Effector memory CD8-positive, alpha-beta T cell (primary cell): ENCODE measurements at places on chromosomes 6 and 20.

DNA sequence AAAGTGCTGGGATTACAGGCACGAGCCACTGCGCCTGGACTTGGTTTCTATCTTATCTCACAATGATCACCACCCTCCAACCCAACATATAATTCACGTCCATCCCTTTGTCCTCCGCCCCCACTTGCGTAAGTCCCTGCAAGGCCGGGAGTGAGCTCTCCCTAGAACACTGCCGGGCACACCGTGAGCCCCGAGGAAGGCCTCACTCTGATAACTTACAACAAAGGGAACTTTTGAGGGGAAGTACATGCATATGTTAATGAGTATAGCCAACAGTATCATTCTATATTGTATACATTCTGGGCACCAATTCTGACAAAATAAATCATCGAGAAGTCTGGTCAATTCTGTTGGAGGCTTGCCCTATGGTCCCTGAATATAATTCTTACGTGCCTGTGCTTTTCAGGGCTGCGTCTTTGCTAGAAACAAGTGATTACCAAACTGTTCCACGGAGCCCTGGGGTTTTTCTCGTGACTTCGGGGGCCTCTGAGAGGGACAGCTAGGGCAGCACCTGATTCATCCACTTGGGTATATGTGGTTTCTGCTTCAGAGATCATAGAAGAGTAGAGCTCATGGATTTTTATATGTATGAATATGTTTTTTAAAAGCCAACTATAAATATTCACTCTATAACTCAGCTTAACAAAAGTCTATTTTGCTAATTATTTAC lies 469.8 kb upstream of the AGPAT4 start:
- no peak for DNase-seq

DNA sequence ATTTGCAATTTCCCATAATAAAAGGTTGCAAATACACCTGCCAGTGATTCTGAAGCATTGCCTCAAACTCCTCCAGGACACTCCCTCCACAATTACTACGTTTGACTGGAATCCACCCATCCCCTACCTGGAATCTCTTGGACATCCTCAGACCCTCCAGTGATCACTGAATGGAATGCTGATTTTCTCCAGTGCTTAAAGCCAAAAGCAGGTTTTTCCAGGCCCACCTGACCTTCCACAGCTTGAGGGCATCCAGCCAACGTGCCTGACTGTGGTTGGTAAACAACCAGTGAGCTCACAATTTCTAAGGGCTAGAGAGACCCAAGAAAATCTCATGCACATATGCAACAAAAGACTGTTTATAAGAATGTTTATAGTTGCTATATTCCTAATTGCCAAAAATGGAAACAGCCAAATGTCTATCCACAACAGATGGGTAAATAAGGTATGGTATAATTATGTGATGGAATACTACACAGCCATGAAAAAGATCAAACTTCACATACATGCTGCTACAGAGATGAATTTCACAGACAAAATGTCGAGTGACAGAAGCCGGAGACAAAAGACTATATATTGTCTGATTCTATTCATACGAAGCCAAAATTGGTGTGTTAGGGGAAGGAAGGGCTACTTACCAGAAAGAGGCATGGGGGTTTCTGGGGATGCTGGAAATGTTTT lies 147.1 kb upstream of the RREB1 start:
- DNase-seq, result no peak

DNA sequence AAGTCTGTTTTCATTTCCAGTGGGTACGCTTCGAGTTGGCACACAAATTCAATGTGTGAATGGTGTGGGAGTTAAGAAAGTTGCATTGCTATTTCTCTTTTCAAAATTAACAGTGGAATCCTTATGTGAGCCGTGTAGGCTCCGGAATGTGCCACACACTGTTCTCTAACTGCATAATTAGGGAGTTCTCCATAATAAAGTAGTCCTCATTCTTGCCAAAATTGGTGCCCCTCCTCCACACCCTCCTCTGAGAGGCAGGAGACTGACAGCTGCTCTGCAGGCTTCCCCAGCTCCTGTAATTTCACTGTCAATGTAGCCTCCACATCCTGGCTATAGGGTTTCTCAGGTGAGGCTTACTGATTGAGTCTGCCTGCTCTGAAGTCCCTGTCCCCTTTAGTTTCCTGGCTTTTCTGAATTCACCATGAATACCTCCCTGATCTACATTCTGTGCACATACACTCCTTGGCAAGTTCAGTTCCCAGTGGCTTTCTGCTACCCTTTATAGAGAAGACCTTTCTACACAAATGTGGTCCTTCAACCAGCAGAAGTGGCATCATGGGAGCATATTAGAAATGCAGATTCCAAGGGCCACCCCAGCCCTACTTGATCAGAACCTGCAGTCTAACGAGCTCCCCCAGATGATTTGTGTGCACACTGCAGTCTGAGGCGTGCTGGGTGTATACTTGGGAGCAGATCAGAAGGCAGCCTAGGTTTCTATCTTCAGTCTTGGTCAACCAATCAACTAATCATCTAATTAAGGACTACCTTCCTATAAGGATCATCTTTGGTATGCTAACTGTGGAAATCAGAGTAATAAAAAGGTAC lies 19.9 kb upstream of the CCN6 start:
- no peak for DNase-seq

- DNase-seq, result no peak
Measured at GRCh38 chr6:133995296-133995695, 42.3 kb downstream of the TBPL1 start.

DNA sequence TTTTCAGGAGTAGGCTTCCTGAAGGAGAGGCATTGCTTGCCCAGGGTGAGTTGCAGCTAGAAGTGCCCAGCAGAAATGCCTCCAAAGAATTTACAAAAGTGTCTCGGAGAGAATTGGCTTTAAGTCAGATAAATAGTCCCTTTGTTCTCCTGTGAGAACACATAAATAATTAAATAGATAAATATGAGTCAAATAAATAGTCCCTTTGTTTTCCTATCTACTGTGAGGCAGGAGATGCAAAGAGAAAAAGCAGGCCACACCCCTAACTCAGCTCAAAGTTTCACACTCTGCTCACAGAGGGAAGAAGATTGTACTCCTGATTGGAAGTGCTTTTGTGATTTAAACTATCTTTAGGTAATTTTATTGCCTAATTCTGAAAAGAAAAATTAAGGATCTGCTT lies 180.7 kb upstream of the PRSS16 start:
- DNase-seq, result no peak

GRCh38 chr6:11919771-11920440 lies 92.2 kb upstream of the HIVEP1 start:
- DNase-seq, result no peak

DNA sequence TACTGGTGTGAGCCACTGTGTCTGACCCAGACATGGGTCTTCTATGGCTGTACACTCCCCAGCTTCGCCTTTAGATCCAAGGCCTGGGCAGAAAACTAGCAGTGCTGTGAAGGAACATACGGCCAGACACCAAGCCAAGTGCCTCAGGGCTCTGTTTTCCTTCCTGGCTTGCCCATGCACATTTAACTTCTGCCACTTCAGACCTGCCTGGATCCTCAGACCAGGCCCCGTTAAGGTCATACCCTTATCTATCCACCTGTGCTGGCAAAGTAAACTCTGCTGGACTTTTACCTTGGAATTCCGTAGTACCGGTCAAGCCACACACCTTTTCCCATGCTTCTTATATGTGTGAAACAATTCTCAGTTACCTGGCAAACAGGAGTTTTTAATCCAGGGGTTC lies 644.8 kb downstream of the PTPRT start:
- DNase-seq, result no peak

DNA sequence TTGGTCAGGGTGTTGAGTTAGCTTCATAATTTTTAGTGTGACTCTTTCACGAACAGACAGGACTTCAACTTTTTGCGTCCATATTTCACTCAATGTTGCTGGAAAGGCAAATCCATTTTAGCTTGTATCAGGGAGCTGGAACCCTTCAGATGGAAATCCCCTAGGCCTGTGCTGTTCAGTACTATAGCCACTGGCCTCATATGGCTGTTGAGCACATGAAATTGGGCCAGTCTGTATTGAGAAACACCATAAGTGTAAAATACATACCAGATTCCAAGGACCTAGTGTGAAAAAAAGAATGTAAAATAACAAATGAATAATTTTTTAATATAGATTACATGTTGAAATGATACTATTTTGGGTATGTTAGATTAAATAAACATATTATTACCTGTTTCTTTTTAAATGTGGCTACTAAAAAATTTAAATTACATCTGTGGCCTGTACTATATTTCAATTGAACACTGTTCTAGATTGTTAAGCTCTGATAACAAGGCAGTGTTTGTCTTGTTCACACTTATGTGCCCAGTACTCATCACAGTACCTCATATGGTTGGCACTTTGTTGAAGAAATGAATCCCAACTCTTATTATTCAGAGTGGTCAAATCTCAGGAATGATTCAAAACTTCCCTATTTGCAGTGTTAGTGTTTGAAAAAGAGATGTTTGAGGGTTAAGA lies 34.3 kb downstream of the CTNNBL1 start:
- no peak for DNase-seq

- no peak for DNase-seq
Measured at GRCh38 chr20:1474817-1475603, 8.4 kb upstream of the NSFL1C start.

DNA sequence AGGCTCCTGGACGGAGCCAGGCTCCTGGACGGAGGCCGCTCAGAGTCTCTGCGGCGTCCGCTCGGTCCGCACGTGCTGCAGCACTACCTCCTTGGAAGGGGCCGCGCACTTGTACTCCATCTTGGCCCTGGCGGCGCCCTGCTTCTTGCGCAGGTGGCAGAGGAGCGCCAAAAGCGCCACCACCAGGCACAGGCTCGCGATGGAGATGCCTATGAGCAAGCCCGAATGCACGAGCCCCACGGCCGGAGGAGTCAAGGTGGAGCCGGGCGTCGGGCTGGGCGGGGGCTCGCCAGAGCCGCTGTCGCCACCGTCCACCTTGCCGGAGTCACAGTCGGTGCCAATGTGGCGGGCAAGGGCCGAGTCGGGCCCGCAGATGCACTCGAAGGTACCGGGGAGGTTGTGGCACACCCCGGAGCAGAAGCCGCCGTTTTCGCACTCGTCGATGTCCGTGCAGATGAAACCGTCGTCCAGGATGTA lies 1.7 kb downstream of the THBD start:
- DNase-seq, result no peak

DNA sequence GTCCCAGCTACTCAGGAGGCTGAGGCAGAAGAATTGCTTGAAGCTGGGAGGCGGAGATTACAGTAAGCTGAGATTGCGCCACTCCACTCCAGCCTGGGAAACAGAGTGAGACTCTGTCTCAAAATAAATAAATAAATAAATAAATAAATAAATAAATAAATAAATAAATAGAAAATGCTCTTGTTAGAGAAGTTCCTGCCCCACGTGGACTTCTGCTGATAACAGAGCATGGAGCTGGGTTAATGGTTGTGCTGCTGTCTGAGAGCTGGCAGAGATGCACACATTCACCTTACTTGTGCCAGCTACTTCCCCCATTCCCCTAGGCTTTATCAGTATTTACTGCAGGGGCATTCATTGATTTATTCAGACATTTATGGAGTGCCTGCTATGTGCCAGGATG lies 155.2 kb upstream of the KCNG1 start:
- DNase-seq, result no peak

DNA sequence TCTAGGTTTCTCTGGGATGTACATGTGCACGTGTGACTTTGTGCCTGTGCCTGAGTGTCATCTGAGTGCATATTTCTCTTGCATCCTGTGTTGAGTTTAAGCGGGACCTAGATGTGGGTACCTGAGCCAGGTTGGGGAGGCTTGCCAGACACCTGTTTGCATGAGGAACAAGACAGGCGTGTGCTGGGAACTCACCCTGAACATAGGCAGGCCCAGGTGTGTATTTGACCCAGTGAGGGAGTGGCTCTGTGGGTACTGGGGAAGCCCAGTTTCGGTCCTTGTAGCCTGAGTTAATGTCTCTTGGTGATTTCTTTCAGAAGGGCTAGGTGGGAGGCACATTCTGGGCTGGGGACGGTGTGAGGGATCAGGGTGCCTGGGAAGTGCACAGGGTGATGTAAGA lies 98.6 kb downstream of the TMEM170B start:
- DNase-seq, result no peak
